ENCODE measurements at places on chromosomes 4 and X. TPM values are rescaled to one million over a fixed set of nuclear protein-coding genes. Genes with fewer than 3 reads are reported as not detected.
A peak's percentile ranks its signal among the peaks of the same experiment; 100 is the strongest.

Gene NPFFR2
- polyA plus RNA-seq: not detected

Gene CT55
- polyA plus RNA-seq: not detected

Gene SPON2
- polyA plus RNA-seq: 0.07 TPM

Gene GLUD2
- 2.8 TPM for polyA plus RNA-seq

Gene ETNPPL
- polyA plus RNA-seq: not detected

Gene FAM47E
- polyA plus RNA-seq: 0.08 TPM

Gene PLA2G12A
- polyA plus RNA-seq: 9.8 TPM

Gene NXF2
- polyA plus RNA-seq: not detected

Gene TSPAN7
- 2.5 TPM for polyA plus RNA-seq

Gene PAGE2B
- polyA plus RNA-seq: not detected

DNA sequence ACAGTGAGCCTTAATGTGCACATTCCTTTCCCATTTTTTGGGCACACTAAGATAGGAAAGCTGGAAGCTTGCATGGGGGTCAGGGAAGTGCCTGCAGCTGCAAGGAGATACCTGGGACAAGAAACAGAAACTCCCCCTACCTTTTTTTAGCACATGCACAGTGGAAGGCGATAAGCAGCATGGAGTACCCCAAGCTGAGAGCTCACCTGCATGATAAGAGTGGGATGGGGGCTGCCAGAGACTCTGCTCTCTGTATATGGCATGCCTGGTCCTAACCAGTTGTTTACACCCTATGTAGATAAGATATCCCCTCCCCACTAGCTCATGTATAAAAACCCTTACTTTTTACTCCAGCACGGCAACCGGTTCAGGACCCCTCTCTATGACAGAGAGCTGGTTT lies 135.9 kb downstream of the TENT5D start:
- no peak for DNase-seq

DNA sequence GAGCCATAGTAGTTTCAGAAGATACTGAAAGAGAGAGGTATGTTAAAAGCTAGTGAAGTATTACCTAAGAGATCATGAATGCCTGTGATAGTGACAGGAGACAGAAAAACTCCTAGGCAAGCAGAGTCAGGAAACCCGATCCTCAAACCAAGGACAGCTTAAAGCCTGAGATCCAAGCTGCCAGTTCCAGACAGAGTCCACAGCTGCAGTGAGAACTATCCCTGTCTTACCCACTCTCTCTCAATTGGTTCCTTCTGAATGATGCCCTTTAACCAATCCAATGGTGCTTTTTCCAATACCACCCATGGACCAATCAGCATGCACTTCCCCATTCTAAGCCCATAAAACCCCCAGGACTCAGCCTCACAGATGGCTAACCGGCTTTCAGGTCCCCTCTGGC lies 90.4 kb upstream of the PCDH10 start:
- no peak for DNase-seq

DNA sequence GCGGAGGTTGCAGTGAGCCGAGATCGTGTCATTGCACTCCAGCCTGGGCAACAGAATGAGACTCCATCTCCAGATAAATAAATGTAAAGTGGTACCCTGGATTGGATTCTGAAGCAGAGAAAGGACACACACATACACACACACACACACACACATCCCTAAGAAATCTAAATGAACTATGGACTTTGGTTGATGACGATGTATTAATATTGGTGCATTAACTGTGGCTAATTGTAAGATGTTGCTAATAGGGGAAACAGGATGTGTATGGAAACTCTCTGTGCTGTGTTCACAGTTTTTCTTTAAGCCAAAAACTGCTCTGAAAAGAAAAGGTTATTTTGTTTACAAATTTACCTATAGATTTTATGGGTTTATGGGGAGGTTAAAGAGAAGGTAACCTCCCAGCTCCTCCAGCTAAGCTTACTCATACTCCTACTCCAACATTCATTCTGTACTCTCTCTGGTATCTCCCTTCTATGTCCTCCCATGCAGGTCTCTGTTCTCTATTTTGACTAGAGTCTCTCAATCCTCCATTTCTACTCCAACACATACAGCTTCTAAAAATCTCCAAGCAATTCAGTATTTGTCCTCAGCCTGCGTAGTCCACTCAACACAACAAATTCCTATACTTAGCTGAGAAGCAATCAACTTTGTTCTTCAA lies 46.5 kb upstream of the RELL1 start:
- DNase-seq: no peak

DNA sequence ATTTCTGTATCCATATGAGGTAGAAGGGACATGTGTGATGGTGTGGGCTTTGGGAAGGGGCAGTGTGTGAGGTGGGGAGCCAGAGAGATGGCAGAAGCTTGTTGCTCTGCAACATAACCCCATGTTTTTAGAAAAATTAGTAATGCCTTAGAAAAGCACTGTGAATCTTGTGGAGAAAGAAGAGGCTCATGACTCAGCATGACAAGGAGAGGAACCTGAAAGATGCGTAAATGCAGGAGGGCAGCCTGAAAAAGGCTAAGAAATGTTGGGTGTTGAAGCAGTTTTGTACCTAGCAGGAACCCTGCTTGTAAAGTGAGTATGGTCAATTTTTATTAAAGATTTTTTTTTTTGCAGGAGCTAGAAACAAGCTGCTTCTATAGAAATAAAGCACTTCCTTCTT lies 59.8 kb downstream of the ARSJ start:
- DNase-seq: no peak

- DNase-seq: no peak
Observed at GRCh38 chr4:140807491-140808252, 51.5 kb upstream of the TBC1D9 start.

DNA sequence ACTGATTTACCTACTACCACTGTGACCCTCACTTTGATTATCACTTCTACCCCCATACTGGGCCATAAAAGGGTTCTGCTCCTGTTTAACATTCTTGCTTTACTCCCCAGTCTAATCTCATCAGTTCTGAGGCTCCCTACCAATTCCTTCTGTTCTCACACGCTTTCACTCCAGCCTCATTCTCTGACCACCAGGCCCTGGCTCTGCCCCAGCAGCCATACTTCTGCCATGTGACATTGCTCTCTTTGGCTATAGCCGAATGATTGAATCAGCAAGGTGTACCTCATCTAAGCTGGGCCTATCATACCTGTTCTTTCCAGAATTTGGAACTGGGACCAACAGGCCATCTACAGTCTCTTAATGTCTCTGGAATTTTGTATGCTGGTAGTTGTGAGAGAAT lies 14.4 kb upstream of the ELF2 start:
- no peak for DNase-seq

DNA sequence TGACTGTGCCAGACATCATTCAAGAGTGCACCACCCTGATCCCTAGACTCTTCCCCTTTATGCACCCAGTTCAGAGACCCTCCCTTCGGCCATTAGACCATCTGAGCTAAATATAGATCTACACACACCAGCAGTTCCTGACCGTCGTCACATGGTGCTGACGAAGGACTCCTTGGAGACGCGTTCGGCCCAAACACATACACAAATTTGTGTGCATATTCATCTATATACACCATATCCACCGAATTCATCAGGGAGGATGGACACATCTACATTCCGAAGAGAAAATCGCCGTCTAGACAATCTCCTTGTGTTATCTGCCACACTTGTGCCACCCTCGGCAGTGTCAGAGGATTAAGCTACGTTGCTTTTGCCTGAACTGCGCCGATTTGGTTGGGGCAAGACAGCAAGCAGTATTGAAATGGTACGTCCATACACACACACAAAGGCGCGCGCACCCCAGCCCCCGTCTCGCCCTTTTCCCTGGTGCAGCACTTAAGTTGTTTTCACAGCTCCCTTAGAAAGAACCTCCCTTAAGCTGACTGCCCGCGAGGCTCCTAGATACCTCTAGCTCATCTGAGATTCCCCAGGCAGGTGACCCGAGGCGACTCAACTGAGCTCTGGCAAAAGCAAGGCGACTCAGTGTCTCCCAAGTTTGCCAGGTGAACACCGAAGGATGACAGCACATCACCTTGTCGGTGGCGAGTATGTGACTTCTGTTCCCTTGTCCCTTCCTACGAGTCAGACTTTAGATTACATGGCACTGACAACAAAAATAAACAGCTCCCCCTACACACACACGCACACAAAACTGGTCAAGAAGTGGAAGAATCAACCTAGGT lies 1.0 kb downstream of the RASGEF1B start:
- DNase-seq: no peak

GRCh38 chr4:109171070-109171469 lies 131.4 kb downstream of the COL25A1 start:
- DNase-seq: no peak

GRCh38 chr4:110704748-110705439 lies 82.0 kb upstream of the PITX2 start:
- no peak for DNase-seq

- peak; percentile 45 for DNase-seq
Observed at GRCh38 chr4:173505924-173506518, 24.0 kb downstream of the HAND2 start.

- DNase-seq: no peak
Observed at GRCh38 chr4:52576326-52576725, 82.8 kb downstream of the USP46 start.

GRCh38 chr4:56742080-56742871 lies 61.2 kb upstream of the HOPX start:
- no peak for DNase-seq

DNA sequence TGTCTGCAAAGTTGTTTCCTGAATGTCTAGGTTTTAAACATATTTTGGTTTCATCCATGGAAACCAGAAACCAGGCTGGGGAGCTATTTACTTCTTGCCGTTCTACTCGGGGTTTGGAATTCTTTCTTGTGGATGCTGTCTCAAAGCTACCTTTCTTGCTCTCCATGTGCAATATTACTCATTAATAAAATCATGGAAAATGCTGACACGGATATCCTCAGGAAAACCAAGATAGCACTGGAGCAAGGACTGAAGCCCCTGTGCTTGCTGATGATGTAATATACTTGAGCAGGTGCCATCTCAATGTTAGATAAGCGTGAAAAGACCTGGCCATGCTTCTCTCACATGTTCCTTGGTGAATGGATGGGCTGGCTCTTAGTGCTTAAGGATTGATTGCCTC lies 41.5 kb upstream of the HPF1 start:
- DNase-seq: no peak

- DNase-seq: no peak
Observed at GRCh38 chrX:7233580-7234406, 85.8 kb upstream of the PUDP start.

DNA sequence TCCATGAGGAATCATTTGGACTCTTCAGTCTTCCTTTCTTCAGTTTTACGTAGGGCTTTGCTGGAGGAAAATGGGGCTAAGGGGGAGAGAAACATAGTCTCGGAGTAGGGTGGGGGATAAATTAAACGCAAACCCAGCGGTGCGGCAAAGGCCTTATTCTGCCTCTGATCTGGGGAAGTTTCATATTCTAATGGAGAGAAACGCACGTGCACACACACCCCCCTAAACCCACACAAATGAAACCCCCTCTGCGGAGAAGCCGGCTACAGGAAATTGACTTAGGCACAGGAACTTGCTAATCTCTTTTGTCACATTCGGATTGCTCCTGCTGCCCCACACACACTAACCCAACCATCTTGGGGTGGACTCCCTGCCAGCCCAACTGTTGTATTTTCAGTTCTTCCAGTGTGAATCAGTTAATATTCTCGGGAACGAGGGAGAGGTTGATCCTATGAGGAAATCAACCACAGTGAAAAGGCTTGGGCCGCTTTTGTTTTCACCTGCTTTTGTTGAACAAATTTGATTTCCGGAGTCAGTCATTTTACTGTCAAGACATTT lies at the start of gene RHOH:
RHOH (plus strand) TSS at position 308 of the 558 bp plus-strand sequence. CDS start 46,356 bp downstream, outside the sequence.
- no peak for DNase-seq

GRCh38 chrX:100642290-100642689 lies 1.7 kb upstream of the SRPX2 start:
- DNase-seq: no peak

All from A549 (cell line).